ENCODE measurements at places on chromosomes 5 and 9.

DNA sequence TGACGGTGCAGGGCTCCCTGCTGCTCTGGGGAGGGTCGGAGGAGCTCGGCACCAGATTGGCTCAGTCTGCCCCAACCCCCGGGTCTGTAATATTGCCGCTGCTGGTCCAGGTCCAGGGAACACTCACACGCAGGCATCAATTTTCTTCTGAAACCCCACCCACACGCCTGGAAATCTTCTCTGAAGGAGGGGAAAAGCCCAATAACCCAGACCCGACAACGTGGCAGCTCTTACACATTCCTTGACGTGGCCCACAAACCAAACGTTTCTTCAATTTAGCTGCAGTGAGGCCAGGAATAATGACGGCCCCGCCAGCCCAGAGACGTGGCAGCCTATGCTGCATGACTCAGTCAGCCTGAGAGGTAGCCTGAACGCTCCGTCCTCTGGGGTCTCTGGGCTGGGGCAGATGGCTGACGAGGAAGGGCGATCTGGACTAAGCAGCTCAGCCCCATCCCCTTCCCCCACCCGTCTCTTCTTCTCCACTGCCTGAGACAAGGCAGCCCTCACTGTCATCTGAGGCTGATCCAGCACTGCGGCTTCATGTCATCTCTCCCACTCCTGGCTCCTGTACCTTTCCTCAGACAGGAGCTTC lies 9.9 kb upstream of the SPARC start:
- DNase-seq = no peak

- DNase-seq = no peak
Observed at GRCh38 chr5:24497145-24497544, 147.6 kb downstream of the CDH10 start.

DNA sequence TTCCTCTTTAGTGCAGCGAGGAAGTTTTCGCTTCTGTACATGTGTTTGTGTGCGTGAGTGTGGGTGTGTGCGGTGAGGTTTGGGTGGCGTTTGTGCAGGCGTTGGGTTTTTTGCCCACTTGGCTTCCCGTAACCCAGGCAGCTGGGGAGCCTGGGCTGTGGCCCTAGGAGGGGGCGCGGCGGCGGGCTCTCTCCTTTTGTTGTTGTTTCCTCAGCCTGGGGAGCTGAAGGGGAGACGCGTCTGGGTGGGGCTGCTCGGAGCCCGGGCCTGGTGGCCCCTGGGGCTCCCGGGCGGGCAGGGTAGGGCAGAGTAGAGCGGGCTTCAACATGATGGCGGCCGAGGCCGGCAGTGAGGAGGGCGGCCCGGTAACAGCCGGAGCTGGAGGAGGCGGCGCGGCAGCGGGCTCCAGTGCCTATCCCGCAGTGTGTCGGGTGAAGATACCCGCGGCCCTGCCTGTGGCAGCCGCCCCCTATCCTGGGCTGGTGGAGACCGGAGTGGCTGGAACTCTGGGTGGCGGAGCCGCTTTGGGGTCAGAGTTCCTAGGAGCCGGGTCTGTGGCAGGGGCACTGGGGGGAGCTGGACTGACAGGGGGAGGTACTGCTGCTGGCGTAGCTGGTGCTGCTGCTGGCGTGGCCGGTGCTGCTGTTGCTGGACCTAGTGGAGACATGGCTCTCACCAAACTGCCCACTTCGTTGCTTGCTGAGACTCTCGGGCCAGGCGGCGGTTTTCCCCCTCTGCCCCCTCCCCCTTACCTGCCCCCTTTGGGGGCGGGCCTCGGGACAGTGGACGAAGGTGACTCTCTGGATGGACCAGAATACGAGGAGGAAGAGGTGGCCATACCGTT lies 665 bp downstream of the RASA1 start:
- peak; percentile 71 for DNase-seq

DNA sequence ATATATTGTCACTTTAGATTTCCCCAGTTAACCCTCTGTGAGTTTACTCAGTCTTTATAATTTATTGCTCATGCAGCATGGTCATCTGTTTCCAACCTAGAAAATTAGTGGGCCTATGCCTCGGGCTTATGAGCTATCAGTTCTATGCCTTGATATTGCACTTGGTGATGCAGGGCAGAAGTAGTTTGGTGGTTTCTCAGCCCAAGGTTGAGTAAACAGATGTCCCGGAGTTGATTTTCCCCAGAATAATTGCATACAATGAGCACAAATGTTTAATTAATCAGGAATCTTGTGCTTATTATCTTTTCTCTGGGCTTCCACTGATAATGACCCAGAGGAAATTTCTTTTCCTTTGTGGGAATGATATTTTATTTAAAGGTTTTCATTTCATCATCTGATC lies 474.0 kb downstream of the CCDC171 start:
- DNase-seq = no peak

GRCh38 chr5:178866946-178867345 lies 7.2 kb downstream of the ZNF354B start:
- DNase-seq = no peak

DNA sequence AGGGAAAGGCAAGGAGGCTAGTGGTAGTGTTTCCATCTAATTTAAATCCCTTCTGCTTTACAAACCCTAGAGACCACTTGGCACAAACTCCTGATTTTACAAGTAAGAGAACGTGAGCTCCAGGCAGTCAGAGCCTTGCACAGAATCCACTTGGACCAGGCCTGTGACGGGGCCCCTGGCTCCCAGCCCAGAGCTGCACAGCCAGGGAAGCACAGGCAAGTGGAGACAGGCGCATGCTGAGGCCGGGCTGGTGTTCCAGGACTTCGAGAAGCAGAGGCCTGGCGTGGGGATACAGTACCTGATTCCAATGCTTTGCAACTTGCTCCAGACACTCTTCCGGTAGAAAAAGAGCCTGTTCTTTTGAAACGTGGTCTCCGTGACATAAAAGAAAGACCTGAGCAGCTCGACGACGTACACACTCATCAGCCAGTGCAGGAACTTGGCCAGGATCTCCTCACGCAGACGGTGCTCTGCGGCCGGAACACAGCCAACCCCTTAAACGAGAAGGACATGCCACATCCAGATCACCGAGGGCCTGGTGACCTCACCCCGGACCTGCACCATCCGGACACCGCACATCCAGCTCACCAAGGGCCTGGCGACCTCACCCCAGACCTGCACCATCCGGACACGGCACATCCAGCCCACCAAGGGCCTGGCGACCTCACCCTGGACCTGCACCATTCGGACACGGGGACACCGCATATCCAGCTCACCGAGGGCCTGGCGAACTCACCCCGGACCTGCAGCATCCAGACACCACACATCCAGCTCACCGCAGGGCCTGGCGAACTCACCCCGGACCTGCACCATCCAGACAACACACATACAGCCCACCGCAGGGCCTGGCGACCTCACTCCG lies 12.5 kb downstream of the TERT start:
- no peak for DNase-seq

DNA sequence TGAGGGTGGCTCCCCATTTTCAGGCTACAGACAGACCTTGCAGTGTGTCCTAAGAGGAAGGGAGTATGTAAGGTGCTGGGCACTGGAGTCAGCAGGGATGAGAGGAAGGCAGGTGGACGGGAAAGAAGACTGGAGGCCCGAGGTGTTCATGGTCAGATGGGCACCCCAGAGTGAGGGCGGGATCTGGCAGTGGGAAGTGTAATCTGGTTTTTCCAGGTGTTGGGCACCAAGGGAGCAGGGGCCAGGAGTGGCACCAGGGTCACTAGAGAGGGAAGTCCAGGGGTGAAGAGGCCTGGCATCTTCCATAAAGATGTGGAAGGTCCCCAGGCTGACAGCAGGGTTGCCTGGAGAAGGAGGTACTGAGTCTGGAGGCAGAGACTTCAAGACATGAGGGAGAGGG lies 29.7 kb downstream of the PITX1 start:
- DNase-seq = peak; percentile 6

GRCh38 chr5:4095918-4096630 lies 500.4 kb downstream of the IRX1 start:
- DNase-seq = no peak

DNA sequence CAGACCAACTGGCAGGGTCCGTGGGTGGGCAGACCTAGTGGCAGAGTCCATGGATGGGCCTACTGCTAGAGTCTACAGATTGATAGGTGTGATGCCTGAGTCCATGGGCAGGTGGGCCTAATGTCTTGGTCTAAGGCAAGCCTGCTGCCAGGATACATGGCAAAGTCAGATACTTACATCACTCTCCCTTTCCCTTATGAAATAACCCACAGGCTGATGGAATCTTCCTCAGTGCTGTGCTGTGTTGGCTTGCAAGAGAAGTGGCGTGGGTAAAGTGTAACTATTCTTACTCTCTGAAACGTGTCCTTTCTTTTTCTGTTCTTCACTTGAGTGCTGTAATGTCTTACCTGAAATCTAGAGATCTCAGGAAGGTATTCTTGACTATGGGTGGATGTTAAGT lies 67.3 kb upstream of the ADRB2 start:
- DNase-seq = no peak

DNA sequence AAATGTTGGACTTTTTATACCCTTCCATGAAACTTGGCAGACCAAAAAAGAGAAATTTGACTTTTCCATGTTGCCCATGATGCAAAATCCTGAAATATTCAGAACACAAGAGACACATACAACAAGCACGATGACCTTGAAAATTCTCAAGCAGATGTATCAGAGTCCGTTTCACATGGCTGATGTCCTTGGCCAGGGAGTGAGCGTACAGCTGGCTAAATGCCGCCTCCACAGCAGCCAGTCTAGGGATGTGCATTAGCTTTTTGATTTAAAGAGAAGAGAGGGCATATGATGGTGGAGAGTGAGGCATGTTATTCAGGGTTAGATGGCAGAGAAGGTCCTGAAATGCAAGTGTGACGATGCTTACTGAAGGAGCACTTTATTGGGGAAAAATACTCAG lies 148.0 kb upstream of the SEMA6A start:
- no peak for DNase-seq

DNA sequence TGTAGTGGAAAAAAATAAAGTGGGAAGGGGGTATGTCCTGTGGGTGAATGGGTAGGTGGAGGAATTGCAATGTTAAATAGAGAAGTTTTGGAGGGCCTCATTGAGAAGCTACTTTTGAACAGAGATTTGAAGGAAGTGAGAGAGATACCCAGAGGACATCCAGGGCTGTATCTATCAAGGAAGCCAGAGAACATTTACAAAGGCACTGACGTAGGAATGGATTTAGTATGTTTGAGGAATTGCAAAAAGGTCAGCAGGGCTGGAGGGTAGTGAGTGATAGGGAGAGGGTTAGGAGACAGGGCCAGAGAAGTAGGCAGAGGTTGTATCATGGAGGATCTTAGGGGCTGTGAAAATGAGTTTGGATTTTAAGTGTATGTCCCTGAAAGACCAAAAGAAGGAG lies 13.9 kb downstream of the PTTG1 start:
- no peak for DNase-seq

DNA sequence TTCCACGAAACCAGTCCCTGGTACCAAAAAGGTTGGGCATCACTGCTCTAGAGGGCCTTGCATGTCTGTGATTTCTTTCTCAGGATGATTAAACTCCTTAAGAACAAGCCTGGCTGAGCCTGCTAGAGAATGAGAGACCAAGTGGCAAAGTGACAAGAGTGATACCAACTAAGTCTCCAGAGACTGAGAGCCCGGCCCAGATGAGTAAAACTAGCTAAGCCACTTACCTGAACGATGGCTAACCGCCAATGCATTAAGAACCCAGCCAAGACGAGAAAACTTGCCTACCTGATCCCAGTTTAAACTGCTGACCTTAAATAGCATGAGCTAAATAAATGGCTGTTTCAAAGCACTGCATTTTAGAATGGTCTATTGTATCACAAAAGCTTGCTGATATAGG lies 5.6 kb upstream of the CCDC152 start:
- no peak for DNase-seq

DNA sequence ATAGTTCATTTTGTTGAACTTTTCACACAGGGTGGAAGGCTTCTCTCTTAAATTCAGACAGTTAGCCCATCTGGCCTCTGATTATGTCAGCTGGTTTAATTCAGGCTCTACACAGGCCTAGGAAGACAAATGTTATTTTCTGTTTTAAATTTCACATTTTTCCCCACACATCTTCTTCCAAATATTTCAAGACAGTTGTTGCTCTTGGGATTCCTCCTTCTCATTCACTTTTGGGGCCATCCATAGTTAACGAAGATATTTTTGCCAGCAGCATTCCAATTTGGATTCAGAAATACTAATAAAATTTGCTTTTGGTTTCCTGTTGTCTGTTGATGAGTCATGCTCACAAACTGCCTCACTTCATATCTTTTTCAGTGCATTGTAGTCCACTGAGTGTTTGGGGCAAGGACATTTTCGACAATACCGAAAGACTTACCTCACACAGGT lies 475.4 kb downstream of the DMAC1 start:
- no peak for DNase-seq

DNA sequence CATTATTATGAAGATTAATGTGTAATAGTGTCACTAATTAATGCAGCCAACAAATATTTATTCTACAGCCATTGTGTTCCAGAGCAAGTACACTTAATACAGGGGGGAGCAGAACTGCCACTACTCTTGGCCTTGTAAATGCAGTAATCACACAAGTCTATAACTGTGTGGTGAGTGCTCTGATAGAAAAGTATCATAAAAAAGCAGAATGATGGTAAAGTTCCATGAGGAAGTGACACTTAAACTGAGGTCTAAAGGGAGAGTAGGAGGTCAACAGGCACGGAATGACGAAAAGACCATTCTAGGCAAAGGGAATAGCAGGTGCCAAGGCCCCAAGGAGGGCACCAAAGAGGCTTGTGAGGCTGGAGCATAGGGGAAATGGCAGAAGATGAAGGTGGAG lies 142.9 kb downstream of the OSTF1 start:
- no peak for DNase-seq

DNA sequence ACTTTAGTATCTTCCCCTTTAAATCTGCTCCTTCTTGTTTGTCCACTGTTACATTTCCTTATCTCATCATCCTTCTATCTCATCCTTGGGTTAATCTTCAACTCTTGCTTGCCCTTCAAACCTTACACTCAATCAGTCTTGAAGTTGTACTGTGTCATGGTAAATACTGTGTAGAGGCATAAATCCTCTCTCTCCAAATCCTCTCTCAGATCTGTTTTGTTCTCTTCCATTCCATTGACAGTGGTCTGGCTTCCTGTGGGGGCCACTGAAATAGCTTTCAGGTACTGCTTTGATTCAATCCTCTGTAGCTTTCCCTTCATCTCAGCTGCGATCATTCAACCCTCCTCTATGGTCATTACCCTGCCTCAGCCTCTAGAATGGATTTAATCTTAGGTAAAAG lies 104.0 kb downstream of the PLCXD3 start:
- no peak for DNase-seq

- DNase-seq = no peak
Observed at GRCh38 chr9:91119679-91120078, 242.0 kb downstream of the AUH start.

GRCh38 chr5:57113481-57113880 lies 60.4 kb upstream of the GPBP1 start:
- no peak for DNase-seq

GRCh38 chr5:65625743-65626142 lies 916 bp downstream of the SHLD3 start:
- DNase-seq = no peak
